ENCODE measurements at places on chromosomes 7 and 10.

- no peak for DNase-seq
Observed at GRCh38 chr7:45484094-45484493, 90.1 kb upstream of the ADCY1 start.

GRCh38 chr10:11017000-11017569 lies 587 bp upstream of the CELF2 start:
- no peak for DNase-seq

DNA sequence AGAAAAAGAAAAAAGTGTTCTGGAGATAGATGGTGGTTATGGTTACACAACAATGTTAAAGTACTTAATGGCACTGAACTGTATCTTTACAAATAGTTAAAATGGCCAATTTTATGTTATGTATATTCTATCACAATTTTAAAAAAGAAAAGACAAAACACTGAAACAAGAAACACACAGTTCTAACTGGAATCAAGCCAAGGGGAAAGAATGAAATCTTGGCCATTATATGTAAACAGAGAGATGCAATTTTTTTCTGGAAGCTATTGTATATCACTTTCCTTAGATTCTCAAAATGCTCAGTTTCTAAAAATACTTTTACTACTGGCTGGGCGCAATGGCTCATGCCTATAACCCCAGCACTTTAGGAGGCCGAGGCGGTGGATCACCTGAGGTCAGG lies 4.1 kb downstream of the COA1 start:
- no peak for DNase-seq

GRCh38 chr10:49071160-49071761 lies 44.1 kb downstream of the VSTM4 start:
- DNase-seq = no peak

DNA sequence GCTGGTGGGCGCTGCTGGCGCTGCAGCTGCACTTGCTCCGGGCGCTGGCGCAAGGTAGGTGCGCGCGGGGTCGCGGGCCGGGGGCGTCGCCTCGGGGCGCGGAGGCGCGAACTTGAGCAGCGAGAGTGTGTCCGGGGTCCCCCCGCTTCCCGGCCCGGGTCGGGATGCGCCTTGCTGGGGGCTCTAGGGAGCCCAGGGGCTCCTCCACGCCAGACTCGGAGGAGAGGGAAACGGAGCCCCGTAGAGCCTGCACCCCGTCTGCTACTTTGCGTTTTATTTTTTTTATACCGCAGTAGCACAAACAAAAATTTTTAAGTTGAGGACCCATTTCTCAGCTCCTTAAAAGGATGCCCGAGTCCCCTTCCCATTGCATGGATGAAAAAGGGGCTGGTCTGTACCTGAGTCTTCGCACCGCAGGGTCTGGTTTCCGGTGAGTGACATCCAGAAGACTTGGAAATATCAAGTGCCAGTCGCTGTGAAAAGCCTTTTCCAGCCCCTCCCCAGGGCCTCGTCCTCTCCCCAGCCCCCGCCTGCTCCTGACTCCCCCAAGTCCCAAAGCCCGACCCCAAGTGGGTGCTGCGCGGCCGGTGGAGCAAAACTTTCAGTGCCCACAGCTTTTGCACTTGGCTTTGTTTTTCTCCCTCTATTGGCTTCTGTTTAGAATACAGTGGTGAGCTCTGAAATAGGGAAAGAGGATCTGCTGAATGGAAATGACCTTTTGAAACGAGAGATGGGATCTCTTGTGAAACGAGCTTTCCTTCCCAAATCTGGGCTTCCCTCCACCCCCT lies 973 bp downstream of the SDK1 start:
- no peak for DNase-seq

DNA sequence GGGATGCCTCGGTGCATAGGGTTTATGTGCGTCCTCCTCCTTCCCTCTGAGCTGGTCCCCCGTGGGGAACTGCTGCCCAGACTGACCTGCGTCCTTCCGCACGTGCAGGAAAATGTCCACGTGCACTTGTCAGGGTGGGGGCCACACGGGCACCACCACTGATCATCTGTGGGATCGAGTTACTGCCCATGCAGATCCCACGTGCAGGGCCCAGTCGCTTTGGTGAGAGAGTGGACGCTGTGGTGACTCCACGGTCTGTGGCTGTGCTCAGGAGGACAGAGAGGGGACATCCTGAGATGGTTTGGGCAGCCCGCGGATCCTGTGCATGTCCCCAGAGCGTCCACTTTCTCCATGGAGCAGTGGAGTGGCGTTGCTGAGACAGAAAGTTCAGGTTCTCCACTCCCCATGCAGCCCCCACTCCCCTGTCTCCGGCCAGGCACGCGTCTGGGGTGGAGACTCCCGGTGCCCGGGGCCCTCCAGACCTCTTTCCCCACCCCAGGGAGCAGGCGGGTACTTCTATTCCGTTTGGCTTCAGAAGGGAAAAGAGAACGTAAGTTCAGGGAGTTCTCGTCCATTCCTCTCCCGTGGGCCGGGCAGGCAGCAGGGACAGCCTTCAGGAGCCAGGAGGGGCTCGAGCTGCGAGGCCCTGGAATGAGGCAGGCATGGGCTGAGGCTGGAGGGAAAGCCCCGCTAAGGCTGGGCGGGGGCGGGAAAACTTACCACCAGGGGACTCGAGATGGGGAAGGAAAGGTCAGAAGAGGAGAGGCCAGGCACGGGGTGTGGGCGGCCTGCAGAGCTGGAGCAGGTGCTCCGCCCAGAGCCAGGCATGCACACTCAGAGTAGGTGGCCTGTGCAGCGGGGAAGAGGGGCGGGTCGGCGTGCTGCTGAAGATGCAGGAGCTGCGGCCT lies 59.9 kb downstream of the EGFR start:
- DNase-seq = no peak

- no peak for DNase-seq
Observed at GRCh38 chr10:89887830-89888229, 186.4 kb downstream of the KIF20B start.

DNA sequence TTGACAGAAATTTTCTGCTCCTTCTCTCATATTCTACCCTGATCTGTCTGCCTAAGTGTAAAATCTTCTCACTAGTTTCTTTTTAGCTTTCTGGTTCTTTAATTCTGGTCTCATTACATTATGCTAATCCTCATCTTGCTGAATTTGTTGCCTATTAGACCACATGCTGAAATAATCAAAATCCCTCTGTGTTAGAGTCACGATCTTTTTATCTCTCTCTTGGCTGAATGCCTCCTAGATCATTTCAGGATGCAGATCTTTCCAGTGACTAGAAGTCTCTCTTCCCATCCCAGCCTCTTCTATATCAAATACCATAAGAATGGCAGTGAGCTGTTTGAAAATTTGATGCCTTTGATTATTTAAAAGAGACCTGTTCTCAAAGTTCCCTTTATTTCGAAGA lies 661.9 kb downstream of the SORCS1 start:
- DNase-seq = no peak

- no peak for DNase-seq
Observed at GRCh38 chr7:81031243-81031642, 112.4 kb upstream of the SEMA3C start.

DNA sequence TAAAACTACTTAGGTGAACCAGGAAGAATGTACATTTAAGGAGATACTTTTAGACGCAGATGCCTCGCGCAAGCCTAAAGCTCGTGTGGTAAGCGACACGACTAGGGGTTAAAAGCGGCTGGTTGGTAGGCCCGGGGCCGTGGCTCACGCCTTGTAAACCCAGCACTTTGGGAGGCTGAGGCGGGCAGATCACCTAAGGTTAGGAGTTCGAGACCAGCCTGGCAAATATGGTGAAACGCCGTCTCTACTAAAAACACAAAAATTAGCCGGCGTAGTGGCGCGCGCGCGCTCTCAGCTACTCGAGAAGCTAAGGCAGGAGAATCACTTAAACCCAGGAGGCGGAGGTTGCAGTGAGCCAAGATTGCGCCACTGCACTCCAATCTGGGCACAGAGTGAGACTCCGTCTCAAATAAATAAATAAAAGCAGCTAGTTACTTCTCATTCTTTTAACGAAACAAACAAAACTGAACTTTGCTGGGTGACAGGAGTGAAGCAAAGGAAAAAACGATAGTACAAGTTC lies 879 bp downstream of the NUDT5 start:
- peak; percentile 39 for DNase-seq

- DNase-seq = no peak
Observed at GRCh38 chr10:98369801-98370200, 45.2 kb downstream of the PYROXD2 start.

GRCh38 chr7:21221130-21221529 lies 206.8 kb upstream of the SP4 start:
- no peak for DNase-seq

- DNase-seq = no peak
Observed at GRCh38 chr7:43328336-43328735, 215.9 kb downstream of the HECW1 start.

DNA sequence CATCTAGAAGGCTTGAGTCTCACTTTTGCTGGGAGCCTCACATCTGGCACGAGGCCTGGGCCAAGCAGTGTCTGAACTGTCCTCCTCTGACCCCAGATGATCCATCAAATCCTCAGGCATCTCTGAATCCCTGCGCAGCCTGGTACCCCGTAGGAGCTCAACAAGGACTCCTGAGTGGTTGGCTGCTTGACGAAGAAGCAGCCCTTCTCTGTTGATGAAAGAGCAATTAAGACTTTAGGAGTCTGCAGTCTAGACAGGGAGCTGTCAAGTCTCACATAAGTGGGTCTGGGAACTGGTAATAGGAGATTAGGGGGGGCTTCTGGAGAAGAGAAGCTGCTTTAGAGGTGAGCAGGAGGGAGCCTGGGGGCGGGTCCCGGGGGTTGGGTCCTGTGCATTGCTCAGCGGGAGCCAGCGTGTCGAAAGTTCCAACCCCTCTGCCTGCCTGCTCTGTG lies 326.0 kb downstream of the RPS24 start:
- DNase-seq = no peak

- DNase-seq = no peak
Observed at GRCh38 chr7:18402488-18403183, 92.9 kb upstream of the HDAC9 start.

DNA sequence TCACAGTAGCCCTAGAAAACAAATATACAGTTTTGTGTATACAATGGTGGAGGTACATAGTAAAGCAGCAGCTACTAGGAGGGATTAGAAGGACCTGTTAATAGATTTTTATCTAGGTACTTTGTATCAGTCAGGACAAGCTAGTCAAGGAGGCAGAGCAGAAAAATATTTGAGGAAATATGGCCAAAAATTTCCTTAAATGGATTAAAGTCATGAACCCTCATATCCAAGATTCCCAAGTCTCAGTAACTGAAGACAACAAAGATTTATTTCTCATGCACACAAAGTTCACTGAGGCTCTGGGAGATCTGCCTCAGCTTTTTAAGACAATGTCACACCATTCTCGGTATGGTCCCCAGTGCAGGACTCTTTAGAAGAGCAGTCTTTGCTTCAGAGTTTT lies 28.1 kb upstream of the ARMC3 start:
- no peak for DNase-seq

DNA sequence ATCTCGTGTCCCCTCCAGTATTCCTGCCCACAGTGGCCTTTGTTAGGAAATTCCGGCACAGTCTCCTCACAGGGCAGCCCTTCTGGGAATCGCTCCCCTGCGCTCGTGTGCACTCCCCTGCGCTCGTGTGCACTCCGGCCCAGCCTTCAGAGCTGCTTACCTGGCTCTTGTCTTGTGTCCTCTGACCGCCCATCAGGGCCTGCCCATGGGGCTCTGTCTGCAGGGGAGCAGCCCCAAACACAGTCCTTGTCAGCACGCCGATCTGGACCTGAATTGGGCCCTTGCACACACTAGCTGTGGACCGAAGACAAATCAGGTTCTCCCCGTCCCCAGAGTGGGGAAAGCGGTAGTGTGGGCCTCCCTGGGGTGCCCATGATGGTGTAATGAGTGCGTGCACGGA lies 179.4 kb downstream of the CUX1 start:
- no peak for DNase-seq

DNA sequence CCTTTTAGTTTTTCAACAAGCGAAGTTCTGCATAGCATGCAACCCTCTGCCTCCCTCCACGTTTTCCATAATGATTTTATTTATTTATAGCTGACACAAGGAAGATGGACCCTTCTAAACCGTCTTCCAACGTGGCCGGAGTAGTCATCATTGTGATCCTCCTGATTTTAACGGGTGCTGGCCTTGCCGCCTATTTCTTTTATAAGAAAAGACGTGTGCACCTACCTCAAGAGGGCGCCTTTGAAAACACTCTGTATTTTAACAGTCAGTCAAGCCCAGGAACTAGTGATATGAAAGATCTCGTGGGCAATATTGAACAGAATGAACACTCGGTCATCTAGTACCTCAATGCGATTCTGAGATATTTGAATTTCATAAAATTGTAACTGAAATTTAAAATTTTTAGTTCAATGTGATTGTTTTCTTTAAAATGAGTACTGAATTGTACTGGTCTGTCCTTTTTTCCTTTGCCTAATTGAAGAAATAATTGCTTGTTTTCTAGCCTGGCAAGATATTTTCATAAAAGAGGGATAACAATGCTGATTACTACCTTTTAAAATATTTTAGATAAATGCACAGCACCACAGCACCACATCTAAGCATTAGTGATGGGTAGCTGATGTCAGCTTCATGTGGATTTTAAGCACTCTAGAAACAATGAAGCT lies 41.5 kb upstream of the SLC39A12 start:
- no peak for DNase-seq

DNA sequence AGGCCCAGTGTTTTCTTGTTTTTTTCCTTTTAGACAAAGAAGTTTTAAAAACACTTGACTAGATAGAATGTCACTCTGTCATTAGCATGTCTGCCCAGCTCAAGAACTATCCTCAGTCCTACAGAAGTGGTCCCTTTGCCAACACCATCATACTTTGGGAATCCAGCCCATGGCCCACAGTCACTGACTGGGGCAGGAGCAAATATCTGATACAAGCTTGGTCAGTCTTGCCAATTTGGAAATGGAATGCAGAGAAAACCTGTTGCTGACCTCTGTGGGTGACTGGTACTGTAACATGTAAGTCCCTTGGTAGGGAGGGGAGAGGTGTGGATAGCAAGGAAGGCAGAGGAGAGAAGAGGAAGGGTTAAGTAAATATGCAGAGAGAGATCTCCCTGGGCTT lies 47.8 kb downstream of the IPMK start:
- DNase-seq = no peak

DNA sequence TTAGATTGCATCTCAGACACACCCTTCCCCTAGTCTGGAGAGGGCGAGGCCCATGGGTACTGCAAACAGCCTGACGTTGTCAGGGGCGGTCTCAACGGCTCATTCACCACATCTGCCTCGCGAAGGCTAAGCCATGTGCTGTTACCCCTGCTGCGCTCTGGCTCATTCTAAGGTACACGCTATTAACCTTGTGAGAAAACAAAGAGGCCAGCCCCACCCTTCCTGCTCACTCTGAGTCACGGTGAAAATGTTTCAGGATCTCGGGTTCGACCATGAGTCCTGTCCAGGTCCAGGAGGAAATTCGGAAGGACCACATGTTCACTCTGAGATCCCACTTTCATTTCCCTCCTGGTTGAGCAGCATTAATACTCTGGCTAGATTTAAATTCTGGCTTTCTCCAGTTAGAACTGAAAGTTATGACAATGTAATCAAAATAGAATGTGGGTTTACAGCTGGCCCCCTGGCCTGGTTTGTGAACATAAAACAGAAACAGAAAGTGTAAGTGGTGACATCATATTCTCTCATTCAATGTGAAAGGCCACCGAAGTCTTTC lies 55.2 kb downstream of the EGFR start:
- DNase-seq = peak; percentile 23

DNA sequence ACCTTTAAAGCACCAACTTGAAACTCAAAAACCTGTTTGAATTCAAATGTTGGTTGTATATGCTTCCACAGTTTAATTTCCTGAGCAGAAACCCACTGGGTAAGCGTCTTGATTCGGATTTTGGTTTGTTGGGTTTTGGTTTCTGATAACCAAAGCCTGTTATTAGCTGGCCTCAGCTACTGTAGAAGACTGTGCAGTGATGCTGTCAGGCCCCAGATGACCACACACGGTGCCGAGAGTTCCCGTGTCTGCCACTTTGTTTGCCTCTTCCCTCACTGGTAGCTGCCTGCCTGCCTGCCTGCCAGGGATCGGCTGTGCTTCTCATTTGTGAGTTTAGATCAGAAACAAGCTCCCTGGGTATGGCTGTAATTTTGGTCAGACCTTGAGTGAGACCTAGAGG lies 5.6 kb downstream of the MDH2 start:
- DNase-seq = no peak
